GM23248 (cell line): ENCODE measurements at places on chromosomes 4 and X. TPM values are rescaled to one million over a fixed set of nuclear protein-coding genes. Genes with fewer than 3 reads are reported as not detected.

- no peaks in the 10 kb centered on the region for H3K27me3 ChIP-seq
- no peak overlapping the region for H3K4me3 ChIP-seq
- peaks cover 31% of the 10 kb centered on the region; the same call in 1 of the 2 replicates for H3K36me3 ChIP-seq
- H3K27ac ChIP-seq, result no peak overlapping the region
Observed at GRCh38 chr4:17580969-17581368, 4.0 kb downstream of the LAP3 start.

GRCh38 chrX:723781-724180 lies 93.2 kb downstream of the SHOX start:
- no peak overlapping the region for H3K4me3 ChIP-seq
- no peaks in the 10 kb centered on the region for H3K4me1 ChIP-seq
- H3K27ac ChIP-seq, result no peak overlapping the region
- H3K27me3 ChIP-seq, result no peaks in the 10 kb centered on the region
- H3K36me3 ChIP-seq, result no peaks in the 10 kb centered on the region

DNA sequence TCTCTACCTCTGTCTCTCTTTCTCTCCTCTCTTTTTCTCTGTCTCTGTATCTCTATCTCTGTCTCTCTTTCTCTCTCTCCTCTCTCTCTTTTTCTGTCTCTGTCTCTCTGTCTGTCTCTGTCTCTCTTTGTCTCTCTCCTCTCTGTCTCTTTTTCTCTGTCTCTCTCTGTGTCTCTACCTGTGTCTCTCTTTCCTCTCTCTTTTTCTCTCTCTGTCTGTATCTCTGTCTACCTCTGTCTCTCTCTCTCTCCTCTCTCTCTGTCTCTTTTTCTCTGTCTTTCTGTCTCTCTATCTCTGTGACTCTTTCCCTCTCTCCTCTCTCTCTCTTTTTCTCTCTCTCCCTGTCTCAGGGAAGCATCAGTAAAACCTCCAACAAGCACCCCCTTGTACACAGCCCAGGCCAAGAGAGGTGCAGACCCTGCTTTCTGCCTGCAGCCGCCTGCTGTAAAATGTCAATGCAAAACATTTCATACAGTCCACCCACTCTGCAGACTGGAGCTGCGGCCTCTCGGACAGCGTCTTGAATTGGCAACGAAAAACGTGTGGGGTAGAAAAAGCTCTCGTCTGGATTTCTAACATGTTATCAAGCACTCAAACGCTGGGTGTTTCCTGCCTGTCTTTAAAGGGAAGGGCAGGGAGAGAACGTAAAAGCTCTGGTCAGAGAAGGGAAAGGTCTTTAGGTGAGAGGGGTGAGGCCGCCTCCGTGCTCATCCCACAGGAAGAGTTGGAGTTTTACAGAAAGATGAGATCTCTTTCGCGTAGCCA lies 3.7 kb upstream of the SHOX start:
- no peaks in the 10 kb centered on the region for H3K27me3 ChIP-seq
- no peaks in the 10 kb centered on the region for H3K36me3 ChIP-seq
- DNase-seq, result no peak

DNA sequence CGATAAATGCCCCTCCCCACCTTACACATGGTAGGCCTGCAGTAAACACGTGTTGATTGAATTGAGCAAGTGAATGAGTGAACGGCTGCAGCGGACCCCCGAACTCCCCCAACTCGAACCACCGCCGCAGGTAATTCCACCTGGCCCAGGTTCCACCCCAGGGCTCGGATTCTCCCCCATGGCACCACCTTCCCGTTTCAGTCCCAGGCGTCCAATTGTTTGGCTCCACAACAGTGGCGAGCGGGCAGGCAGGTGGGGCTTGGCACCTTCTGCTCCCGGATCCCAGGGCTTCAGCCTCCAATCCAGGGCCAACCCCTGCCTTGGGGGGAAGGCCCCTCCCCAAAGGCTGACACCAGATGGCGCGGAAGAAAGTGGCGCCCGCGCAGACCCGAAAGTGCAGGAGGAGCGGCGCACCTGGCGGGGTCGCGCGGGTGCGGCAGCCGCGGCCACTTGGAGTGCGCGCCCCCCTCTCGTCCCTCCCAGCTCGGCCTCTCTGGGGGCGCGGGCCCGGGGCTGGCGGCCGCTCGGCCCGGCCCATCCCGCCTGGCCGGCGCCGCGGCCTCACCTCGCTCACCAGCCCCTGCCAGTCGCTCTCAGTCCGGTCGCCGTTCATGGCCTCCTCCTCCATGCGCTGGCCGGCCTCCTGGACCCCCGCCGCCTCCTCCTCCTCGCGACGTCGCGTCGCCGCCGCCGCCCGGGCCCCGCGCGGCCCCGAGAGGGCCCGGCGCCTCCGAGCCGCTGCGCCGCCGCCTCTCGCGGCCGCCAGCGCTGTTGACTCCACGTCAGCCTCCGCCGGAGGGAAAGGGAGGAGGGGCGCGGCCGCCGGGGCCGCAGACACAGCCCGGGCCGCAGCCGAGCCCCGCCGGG lies at the start of gene CCDC149:
Gene CCDC149, minus strand, starts transcription at position 791 of the 867 bp plus-strand sequence. Its CDS starts 178 bp downstream, at position 613.
- H3K4me3 ChIP-seq, result peak within 1 kb of the TSS; percentile 79
- DNase-seq, result peak; percentile 89
- no peaks in the 10 kb centered on the region for H3K36me3 ChIP-seq
- H3K4me1 ChIP-seq, result peaks cover 4% of the 10 kb centered on the region; the same call in 1 of the 2 replicates
- no peaks in the 10 kb centered on the region for H3K27me3 ChIP-seq
- peak within 1 kb of the TSS; percentile 54 for H3K27ac ChIP-seq

GRCh38 chr4:124209626-124210025 lies 502.9 kb downstream of the ANKRD50 start:
- no peak overlapping the region for H3K4me3 ChIP-seq
- no peaks in the 10 kb centered on the region for H3K36me3 ChIP-seq
- H3K27ac ChIP-seq, result no peak overlapping the region
- no peak for DNase-seq
- H3K27me3 ChIP-seq, result no peaks in the 10 kb centered on the region
- H3K4me1 ChIP-seq, result peaks cover 24% of the 10 kb centered on the region

DNA sequence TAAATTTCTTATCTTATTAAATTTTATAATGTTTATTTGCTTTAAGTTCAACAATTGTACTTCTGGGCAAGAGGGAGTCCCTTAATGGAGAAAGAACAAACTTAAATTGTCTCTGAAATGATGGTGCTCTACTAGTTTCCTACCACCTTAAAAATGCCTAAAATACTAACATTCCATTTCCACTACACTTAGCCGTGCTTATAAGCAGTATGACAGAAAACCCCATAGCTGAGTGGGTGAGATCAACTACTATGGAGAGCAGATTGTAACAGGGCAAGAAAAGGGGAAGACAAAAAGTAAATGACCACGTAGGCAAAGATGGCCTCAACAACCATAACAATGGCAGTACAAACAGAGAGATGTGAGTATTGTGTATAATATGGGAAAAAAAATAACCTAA lies 35.0 kb downstream of the RFC1 start:
- H3K4me3 ChIP-seq, result no peak overlapping the region
- no peak for DNase-seq
- no peak overlapping the region for H3K27ac ChIP-seq
- no peaks in the 10 kb centered on the region; the same call in 1 of the 2 replicates for H3K4me1 ChIP-seq
- no peaks in the 10 kb centered on the region for H3K27me3 ChIP-seq

DNA sequence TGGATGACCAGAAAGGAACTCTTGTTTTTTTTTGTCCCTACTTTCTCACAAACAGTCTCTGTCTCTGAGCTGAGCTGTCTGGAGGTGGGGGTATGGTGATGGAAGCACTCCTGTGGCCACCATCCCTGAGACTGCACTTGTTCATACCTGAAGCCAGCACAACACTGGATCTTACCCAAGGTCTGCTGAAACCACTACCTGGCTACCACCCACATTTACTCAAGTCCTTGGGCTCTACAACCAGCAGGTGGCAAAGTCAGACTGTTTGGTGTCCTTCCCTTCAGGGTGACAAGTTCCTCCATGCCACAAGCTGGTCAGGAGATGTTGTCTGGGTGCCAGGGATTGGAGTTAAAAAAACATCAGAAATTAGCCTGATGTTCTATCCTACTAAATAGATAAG lies 89.7 kb downstream of the NEXMIF start:
- H3K27ac ChIP-seq, result no peak overlapping the region
- no peak overlapping the region for H3K4me3 ChIP-seq
- H3K4me1 ChIP-seq, result no peaks in the 10 kb centered on the region
- DNase-seq, result no peak
- H3K36me3 ChIP-seq, result no peaks in the 10 kb centered on the region

- H3K36me3 ChIP-seq, result no peaks in the 10 kb centered on the region
- DNase-seq, result no peak
- H3K27ac ChIP-seq, result no peak overlapping the region
- no peaks in the 10 kb centered on the region for H3K27me3 ChIP-seq
Observed at GRCh38 chr4:149713031-149713430, 102.6 kb downstream of the IQCM start.

CFAP99 gene
- total RNA-seq, result not detected in 2 replicates
